Activated CD8-positive, alpha-beta memory T cell treated with anti-CD3 and anti-CD28 coated beads, Interleukin-2, amount 50 U/mL, for 4 hours (primary cell): ENCODE measurements at places on chromosomes 5 and 9.

- no peak for DNase-seq
These were observed 60.2 kb downstream of the RPS23 start for GRCh38 chr5:82217917-82218316.

DNA sequence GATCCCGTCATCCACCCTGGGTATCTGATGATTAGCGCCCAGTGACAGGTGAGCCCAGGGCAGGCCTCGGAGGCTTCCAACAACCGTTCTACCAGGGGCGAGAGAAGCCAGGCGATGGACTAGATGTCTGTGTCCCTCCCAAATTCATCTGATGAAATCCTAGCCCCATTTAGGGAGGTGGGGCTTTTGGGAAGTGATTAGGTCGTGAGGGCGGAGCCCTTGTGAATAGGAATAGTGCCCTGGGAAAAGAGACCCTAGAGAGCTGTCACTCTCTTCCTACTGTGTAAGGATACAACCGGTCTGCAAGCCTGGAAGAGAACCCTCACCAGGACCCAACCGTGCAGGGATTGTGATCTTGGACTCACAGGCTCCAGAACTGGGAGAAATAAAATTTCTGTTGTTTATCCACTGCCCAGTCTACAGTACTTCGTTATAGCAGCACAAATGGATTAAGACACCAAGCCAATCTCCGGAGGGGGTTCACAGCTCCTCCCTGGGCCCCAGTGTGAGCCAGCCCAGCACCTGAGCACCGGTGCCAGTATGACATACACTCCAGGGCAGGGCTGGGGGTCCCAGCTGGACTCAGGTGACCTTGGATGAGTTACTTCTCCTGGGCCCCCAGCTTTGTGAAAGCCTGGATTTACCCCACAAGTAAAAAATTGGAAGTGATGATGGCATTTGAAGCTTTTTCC is 162.2 kb downstream of the DAB2IP start:
- DNase-seq, result no peak

- DNase-seq, result no peak
These were observed 1.2 kb upstream of the SLC25A48 start for GRCh38 chr5:135832941-135833920.

DNA sequence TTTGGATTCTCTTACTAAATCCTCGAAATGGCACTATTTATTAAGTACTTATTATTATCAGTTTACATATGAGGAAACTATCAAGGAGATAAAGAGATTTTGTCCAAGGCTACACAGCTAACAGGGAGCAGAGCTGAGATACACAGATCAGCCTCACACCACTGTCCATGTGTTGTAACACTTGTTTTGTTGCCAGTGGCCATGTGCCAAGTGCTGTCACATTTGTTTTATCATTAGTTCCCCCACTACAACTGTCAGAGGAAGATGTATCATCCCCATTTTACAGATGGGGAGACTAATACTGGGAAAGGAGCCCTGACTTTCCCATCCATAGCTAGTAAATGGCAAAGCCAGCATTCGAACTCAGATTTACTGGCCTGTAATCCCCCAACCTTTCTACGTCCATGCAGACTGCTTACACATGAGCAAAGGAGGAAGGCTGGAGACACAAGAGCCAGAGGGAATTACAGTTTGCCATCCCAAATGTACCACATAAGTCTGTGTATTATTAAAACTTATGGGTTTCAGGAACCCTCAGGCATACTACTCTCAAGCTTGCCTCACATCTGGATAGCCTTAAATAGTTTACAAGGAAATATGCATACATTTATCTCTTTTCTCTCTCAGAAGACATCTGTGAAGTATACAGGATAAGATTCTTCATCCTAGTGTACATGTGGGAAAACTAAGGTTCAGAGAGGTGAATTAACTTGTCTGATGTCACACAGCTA is 25.1 kb downstream of the PAPPA start:
- DNase-seq, result no peak

DNA sequence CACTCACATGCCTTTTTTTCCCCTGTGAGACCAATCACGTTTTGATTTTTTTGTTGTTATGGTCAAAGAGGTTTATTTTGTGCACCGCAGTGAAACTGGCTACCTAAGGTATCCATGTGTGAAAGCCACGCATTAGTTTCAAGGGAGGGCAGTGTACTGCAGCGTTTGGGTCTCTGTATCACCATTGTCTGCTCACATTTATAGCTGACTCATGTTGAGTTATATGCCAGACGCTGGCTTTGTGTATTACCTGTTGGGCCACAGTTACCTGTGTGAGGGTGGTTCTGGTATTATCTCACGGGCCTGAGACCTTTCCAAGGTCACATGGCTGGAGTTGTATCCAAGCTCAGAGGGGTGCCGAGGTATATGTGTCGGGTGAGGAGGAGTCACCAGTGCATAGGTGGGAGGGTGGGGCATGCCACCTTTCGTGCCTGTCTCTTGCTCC is 75.8 kb downstream of the ARHGAP26 start:
- DNase-seq, result no peak

DNA sequence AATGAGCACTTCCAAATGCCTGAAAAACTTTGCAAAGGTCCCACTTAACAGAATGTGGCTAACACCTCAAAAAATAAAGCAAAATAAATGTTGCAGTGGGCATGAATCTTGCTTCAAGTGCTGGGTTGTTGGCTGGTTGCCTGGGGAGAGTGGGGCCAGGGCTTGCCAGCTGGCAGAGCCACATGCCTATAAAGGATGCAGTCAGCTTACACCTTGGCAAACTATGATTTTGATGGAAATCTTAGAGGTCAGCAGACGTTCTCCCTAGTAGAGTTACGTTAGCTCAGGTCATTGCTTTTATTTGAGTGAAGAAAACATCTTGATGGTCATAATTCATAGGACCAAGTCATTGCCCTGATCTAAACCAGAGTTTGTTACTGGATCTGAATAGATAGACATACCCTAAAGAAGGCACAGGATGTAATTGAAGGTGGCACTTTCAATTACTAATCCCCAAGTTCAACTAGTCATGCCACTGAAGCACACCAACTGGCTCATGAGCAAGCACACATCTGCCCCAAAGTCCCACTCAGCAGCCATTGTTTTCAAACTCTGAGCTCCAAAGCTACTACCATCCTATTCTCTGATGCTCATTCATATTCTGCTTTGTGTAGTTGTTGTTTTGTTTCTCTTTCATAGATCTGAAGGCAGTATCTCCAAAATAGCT is 51.2 kb upstream of the ZSWIM6 start:
- DNase-seq, result no peak

GRCh38 chr9:110555551-110556331 is 23.8 kb downstream of the SVEP1 start:
- DNase-seq, result no peak

GRCh38 chr9:115671236-115671962 is 482.2 kb upstream of the PAPPA start:
- no peak for DNase-seq

GRCh38 chr5:58012102-58012501 is 447.8 kb downstream of the PLK2 start:
- DNase-seq, result no peak

GRCh38 chr5:76273206-76273885 is 129.7 kb upstream of the IQGAP2 start:
- no peak for DNase-seq

- DNase-seq, result no peak
These were observed 709.3 kb downstream of the MAT2B start for GRCh38 chr5:164214698-164215097.

DNA sequence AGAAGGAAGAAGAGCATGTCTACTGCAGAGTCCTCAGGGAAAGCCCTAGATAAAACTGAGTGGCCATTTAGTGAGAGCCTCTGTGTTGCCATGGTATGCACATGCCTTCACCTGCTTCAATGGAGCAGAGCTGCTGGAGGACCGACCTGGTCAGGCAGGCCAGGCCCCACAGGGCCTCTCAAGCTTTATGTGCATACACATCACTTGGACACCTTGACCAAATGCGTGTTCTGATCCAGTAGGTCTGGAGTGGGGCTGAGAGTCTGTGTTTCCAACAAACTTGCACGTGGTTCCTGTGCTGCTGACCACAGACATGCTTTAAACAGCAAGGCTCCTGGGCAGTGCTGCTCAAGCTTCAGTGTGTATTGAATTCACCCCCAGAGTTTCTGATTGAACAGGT is 51.4 kb upstream of the SLC2A8 start:
- DNase-seq, result no peak

DNA sequence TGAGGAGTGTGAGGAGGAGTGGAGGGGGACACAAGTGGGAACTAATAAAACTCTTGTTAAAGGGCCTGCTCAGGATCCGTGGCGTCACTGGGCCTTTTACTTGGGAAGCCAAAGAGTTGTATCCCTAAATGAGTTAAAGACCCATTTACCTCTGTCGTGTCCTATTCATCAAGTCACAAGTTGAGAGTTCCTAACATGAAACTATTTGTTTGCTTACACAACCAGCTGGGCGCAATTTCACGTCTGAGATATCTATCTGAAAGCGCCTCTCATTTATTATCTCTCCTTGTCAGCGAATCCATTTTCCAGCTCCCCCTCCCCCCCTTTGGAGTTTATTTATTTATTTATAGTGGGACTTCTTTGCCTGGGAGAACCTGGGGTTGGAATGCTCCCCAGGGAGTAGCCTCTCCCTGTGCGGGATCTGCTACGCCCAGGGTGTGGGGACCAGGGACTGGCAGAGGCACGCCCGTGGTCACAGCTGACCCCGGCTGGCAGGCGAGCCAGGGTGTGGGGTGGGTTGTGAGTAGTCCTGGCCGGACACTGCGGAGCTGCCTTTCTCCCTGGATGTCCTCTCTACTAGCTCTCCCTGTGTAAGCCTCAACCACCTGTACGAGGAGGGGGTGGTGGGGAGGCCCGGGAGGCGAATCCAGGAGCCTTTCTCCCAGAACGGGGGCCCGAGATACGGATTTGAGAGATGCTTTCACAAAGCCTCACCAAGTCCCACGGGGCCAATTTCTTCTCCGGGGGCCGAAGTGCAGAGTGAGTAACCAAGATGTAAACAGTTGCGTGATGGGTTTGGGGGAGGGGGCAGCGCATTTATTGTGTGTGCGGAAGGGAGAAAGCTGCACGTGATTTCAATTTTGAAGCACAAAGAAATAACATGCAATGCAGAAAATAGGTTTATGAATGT is 15.3 kb downstream of the NR2F1 start:
- DNase-seq, result no peak

DNA sequence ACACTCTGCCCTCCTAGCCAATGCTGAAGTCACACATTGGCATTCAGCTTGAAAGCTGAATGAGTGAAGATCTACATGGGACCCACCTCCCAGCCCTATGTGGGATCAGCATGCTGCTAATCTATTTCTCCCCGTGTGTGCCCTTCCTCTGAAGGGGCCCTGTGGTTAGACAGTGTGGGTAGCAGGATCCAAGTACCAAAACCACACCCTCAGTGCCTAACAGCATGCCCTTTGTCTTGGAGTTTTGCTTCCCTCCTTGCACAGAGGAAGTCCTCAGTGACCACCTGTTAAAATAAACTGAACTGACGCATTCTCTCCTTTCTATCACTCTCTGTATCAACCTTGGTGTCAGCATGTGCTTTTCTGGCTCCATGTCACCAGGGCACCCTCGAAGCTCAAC is 25.0 kb downstream of the SH3TC2 start:
- DNase-seq, result no peak

DNA sequence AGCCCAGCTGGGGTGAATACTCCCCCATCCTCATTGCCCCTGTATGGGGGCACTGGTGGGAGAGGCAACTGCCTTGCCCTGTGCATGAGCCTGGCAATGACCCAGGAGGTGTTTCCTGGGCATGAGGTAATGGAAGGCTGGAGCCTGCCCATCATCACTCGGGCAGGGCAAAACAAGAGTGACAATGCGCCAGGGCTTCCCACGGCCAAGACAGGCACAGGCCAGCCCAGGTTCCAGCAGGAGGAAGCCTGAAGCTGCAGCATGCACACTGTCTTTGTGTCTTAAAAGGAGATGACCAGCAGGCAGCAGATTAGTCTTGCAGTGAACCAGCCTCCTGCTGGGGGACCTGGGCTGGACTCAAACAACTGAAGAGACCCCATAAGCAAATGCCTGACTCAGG is 92.2 kb upstream of the SMIM23 start:
- no peak for DNase-seq

DNA sequence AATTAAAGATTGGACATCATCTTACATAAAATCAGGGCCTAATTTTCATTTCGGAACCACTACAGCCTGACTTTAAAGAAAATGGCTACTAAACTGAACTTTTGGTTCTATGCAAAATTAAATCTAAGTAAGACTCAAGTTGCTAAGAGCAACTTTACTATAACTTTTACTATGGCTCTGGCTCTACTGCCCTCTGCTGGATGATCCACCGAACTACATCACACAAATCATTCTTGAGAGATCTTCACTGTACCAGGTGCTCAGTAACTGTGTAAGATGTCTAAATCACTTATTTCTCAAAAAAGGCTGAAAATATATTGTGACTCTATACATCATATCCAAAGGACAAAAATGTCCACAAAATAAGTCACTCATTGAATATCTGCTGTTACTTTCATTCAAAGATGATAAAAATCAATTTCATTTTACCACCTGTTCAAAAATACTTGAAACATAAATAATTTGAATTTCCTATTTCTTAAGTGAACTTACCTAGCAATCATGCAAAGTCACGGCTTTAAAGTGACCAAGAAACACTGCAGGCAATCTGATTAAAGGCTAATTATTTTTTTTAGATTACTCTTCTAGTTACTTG is 13.5 kb downstream of the MOCS2 start:
- peak; percentile 66 for DNase-seq

- DNase-seq, result no peak
These were observed 68.5 kb upstream of the SLC25A51 start for GRCh38 chr9:37972351-37972848.

DNA sequence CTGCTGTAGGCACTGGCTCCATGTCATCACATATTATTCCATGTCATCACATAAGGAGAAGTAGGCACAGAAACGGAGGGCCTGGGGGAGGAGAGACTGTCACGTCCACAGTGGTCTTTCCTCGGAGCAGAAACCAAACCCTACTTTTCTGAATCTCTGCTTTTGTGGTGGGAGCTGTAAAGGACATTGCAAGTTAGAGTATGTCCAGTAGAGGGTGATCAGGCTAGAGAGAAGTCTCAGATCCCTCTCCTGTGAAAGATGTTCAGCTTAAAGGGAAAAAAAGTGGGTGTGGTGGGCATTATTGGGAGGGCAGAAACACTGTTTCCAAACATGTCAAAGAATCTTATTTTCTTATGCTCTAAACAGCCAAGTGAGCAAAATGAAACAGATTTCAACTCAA is 19.4 kb upstream of the FBP2 start:
- DNase-seq, result no peak
